Activated naive CD8-positive, alpha-beta T cell treated with anti-CD3 and anti-CD28 coated beads for 36 hours (primary cell): ENCODE measurements at places on chromosomes 2 and 18. TPM values are rescaled to one million over a fixed set of nuclear protein-coding genes. Genes with fewer than 3 reads are reported as not detected.
A peak's percentile ranks its signal among the peaks of the same experiment; 100 is the strongest.

DNA sequence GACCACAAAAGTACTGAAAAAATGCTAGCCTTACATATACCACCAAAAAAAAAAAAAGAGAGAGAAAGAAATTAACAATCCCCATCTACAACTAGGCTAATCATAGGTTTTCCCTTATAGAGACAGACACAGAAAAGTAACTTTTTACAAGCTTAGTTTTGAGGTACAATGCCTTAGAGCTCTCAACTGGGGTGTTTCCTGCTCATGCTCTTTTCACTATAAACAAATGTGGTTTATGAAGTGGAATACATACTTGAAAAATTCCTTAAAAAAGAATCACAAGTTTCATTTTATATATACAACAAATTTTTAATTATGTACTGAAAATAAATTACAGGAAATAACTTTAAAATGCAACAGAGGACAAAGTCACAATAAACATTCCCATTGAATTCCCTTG lies 82.5 kb downstream of the ATL2 start:
- DNase-seq: no peak

DNA sequence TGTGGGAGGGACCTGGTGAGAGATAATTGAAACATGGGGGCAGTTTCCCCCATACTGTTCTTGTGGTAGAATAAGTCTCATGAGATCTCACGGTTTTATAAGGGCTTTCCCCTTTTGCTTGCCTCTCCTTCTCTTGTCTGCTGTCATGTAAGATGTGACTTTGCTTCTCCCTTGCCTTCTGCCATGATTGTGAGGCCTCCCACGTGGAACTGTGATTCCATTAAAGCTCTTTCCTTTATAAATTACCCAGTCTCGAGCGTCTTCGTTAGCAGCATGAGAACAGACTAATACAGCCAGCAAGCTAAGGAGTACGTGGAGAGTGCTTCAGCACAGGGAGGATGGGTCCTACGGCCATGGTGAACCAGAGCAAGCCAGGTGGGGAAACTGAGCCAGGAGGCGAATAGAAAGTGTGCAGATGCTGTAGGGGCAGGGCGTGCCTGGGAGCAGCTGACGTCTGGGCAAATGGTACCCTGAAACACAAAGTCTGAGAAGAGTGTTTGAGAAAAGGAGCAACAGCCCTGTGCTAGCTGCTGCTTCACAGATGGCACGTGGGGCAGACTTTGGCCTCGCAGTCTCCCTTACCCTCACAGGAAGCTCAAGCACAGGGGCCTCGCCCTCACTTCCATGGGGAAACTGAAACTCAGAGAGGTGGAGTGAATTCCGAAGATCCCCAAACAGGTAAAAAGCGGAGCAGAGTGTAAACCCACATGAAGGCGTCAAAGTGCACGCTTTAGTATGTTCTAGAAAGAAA lies 64.2 kb downstream of the MYT1L start:
- no peak for DNase-seq

DNA sequence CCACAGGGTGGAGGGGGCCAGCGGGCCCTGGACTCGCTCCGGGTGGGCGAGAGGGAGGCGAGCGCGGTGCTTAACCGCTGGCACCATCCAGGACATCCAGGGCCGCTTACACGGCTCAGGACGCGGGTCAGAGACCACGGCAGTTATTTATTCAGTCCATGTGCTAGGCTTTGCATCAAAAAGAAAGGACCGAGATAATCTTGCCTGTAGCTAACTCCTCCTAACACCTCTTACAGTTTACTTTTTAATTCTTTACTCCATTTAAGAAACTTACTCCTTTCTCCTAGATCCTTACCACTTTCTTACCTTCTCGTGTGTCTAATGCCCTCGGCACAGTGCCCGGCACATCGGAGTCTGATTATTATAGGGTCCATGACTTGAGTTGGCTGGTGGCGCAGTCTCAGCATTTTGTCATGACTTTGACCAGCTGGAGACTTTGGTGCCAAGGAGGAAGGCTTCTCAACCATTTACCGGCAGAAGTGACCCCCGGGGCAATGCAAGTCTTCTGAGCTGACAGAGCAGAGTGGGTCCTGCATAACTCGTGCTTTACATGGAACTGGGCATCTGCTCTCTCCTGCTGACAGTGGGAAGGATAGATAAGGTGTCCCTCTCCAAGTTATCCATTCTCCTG lies 503 bp downstream of the ANXA4 start:
- no peak for DNase-seq

DNA sequence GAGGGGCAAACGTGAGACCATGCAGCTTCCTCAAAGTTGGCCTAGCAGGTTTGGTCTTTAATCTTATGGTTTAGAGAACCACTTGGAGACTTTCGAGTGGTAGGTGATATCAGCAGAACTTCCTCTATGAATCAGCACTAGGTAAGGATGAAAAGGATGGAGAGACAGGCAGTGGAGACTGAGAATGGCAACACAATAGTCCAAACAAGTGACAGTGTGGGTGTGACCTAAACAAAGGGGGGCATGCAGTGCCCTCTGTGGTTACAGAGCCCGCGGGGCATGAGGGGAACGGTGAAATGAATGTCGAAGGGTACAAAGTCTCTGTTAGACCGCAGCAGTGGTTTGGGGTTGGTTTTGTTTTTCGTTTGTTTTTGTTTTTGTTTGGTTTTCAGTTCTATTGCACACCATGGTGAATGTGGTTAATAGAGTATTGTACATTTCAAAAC lies 143.9 kb downstream of the L3MBTL4 start:
- DNase-seq: no peak

Gene TRABD2A
- total RNA-seq: 59.2 TPM

- no peak for DNase-seq
These were observed 505.4 kb downstream of the SUCLG1 start for GRCh38 chr2:83953697-83954096.

GRCh38 chr2:134623796-134624195 lies 95.0 kb downstream of the TMEM163 start:
- peak; percentile 29 for DNase-seq

- DNase-seq: no peak
These were observed 684.0 kb upstream of the ZEB2 start for GRCh38 chr2:145203891-145204290.

DNA sequence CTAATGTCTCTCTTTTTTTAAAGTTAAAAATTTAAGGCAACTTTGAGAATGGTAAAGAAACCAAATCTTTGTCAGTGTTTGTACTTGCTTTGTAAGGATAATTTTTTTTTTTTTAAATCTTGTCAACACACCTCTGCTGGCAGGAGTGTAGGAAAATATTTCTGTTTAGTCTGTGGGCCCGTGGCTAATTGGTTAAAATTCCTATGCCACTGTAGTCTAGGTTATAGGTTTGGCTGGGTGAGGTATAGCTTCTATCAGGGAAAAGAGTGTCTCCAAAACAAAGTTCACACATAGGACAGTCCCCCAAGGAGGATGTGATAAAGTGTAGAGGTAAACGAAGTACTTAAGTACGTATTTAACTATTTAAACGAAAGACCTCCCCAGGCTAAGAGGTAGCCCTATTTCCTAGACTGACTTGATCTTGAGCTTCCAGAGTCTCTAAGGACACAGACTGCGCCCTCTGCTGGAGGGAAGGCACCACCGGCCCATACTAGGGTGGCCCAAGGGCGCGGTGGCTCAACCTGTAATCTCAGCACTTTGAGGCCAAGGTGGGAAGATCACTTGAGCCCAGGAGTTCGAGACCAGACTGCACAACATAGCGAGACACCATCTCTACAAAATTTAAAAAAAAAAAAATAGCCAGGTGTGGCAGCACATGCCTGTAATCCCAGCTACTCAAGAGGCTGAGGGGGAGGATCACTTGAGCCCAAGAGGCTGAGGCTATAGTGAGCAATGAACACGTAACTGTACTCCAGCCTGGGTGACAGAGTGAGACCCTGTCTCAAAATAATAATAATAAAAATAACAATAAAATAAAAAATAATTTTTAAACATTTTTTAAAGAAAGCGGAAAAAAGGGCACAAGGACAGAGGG lies 8.9 kb downstream of the TEX44 start:
- peak; percentile 73 for DNase-seq

Gene OBSL1
- total RNA-seq: 2.0 TPM

- no peak for DNase-seq
These were observed 266.9 kb downstream of the GLI2 start for GRCh38 chr2:121002597-121002996.

Gene EPHA4
- total RNA-seq: 0.47 TPM

DNA sequence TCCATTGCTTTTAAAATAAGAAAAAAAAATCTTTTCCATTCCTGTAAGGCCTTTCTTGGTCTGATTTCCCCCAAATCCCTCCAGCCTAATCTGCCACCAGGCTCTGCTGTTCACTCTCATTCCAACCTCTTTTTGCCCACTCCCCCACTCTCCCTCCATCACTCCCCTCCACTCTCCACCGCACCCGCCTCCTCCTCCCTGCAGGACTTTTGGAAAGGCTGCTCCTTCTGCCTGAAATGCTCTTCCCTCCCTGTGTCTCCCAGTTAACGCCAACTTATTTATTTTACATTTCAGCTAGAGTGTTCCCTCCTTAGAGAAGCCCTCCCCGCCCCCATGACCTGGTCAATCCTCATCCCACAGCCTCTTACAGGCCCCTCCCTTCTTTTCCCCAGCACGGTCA lies 4.7 kb upstream of the WNT6 start:
- DNase-seq: no peak

DNA sequence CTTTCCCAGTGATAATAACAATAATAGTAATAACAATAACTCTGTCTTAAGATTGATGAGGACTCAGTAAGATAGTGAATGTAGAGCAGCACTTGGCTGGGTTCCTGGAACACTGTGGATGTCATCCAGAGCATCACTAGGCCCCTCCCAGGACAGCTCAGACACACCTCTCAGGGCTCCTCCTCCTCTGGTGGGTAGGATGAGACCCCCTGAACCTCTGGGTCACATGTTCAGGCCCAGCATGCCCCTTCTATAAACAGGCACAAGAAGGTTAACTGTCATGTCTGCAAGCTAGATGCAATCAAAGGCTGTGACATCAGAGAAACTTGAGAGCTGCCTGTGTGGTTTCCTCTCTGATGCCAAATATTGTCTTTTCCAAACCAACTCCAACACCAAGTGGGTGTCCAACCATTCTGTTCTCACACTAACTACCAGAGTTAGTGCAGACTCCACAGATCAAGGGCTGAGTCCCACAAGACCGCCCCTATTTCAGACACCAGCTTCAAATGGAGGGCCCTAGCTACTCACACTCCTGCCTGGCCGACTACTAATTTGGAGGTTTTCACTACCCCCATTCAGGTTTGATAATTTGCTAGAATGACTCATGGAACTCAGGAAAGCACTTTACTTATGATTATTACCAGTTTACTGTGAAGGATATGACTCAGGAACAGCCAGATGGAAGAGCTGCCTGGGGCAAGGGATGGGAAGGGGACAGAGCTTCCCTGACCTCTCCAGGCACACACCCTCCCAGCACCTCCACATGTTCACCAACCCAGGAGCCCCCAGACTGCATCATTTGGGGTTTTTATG lies 46.4 kb upstream of the BZW1 start:
- peak; percentile 59 for DNase-seq

DNA sequence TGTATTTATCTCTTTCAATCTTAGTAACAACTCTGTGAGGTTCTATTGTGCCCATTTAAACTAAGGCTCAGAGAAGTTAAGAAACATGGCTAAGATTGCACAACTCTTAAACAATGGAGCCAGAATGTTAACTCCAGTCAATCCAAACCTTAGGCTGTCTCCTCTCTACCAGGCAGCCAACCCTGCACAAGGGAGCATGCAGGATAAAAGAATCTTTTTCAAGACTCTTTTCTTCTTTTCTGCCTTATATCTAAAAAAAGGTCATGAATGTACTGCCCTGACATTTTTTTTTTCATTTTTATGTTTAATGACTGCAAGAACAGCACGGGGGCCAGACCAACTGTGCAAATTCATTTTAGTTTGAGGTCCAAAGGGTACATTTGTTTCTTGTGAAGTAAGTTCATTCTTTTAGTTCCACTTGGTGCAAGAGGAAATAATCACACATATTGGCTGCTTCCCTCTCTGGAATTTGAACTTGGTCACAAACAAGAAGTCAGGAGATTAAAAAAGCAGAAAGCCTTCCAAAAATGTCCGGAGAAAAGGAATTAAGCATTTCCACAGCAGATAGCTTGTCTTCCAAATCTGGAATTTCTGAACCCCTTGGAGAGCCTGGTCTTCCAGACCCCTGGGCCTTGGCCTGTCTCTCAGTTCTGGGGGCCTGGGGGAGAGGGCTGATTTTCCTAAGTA lies 96.0 kb upstream of the RIOK3 start:
- DNase-seq: no peak

Gene AGPS
- 73.8 TPM for total RNA-seq

- DNase-seq: no peak
These were observed 6.8 kb downstream of the PPP1CB start for GRCh38 chr2:28758459-28758858.

GRCh38 chr18:62555135-62555534 lies 32.3 kb downstream of the ZCCHC2 start:
- DNase-seq: no peak

GRCh38 chr2:78077633-78078032 lies 555.5 kb upstream of the LRRTM4 start:
- no peak for DNase-seq

Gene C2orf66
- total RNA-seq: not detected

DNA sequence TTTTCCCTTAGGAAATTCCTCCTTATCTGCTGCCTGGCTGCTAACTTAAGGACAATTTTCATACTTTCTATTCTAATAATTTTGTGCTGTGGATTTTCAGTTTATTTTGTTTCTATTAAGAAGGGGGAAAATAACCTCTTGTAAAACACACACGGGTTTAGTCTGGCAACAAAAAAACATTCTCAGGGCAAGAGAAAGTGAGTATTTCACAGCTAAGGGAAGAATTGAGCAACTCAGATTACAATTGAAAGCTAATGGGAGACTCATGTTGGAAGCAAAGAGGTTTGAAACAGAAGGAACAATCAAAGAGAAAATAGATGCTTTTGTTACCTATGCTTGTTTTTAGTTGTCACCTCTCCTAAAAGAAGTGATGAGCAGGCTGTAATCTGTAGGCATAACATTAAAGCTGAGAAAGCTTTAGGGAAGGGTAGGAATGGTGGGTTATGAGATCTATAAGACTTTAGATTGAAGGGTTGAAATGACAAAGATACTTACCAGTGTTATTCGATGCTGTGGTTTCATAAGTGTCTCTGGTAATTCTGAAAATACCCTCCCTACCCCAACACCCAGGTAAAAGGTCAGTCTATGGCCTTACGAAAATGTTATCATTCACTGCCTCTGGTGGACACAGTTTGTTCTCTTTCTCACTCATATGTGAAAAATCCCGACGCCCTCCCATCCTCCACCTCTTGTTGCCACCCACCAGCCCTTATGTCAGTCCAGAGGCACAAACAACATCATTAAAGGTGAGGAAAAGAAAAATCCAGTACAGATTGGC lies 510.9 kb downstream of the TXNL1 start:
- DNase-seq: no peak

- DNase-seq: no peak
These were observed 187.7 kb downstream of the SMAD7 start for GRCh38 chr18:48762836-48763718.

- no peak for DNase-seq
These were observed 4.6 kb downstream of the B3GNT7 start for GRCh38 chr2:231399853-231400680.

GRCh38 chr18:13614641-13615288 lies 111.6 kb downstream of the FAM210A start:
- peak; percentile 38 for DNase-seq

GRCh38 chr18:48735080-48735676 lies 196.3 kb downstream of the CTIF start:
- no peak for DNase-seq

GRCh38 chr2:219609149-219609750 lies 11.6 kb downstream of the STK11IP start:
- DNase-seq: no peak

- peak; percentile 36 for DNase-seq
These were observed 181.6 kb downstream of the BCL2 start for GRCh38 chr18:63137999-63138435.
